ENCODE measurements at places on chromosomes 12 and 14.

DNA sequence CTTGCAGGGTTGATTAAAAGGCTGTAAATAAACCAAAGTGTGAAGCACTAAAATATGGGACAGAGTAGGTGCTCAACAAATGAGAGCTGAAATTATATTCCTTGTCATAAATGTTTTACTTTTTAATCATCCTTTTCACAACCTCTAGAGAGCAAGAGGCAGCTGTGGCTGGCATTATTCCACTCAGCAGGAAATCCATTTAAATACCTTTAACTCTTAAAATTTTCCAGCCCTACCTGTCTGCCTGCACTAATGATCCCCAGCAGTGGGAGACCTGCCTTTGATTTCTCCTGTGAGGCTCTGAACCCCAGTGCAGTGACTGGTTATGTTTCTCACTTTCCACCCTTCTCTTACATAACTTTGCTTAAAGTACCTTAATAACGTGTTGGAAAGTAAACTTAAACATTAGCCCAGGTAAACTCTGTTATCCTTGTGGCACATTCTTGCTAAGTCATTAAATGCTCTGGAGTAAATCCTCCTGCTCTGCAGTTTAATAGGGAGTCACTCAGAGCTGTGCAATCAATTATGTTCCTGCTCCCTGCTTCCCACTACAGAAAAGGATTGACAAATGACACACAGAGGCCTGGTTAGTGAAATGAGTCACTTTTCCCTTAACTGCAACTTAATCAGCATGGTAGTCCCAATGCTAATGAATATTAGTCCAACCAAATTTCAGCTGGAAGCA lies 755.7 kb upstream of the USP15 start:
- DNase-seq, result no peak

- DNase-seq, result no peak
Measured at GRCh38 chr12:82029936-82030335, 270.8 kb upstream of the PPFIA2 start.

DNA sequence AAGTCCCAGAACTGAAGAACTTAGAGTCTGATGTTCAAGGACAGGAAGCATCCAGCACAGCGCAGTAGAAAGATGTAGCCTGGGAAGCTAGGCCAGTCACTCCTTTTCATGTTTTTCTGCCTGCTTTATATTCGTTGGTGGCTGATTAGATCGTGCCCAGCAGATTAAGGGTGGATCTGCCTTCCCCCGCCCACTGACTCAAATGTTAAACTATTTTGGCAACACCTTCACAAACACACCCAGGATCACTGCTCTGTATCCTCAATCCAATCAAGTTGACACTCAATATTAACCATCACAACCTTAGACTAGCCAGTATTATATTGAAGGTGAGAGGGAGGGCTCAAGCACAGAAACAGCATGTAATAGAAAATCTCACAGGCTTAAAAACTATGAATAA lies 222.9 kb downstream of the C12orf50 start:
- no peak for DNase-seq

- no peak for DNase-seq
Measured at GRCh38 chr12:56601503-56601902, 28.6 kb downstream of the BAZ2A start.

DNA sequence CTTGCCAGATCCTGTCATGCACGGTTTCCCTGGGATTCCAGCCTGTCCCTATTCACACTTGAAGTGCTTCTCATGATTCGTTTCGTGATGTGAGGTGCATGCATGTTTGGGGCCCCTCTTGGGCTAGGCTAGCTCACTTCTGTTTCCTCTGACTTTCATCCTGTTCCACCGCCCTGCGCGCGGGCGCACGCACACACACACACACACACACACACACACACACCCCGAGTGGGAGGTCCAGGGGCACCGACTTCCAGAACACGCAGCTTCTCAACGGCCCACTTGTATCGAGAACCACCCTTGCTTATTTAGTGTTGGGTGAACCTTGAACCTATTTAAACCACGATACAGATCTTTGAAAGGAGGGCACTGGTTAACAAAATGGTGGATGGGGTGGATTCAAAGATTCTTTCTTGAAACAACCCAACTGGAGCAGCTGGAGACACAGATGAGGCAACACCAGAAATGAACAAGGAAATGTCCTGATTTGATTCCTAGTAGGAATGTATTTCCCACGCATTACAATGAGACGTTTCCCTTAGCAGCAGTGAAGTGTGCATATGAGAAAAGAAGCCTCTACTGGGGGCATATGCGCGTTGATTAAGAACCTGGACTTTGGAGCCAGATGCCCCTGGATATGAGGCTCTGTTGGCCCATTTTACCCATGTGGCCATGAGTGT lies 16.3 kb downstream of the ELK3 start:
- no peak for DNase-seq

- DNase-seq, result no peak
Measured at GRCh38 chr14:88901189-88901588, 76.7 kb downstream of the TTC8 start.

- no peak for DNase-seq
Measured at GRCh38 chr12:24356240-24356804, 406.9 kb upstream of the SOX5 start.

GRCh38 chr12:123532808-123533649 lies 490 bp downstream of the RILPL1 start:
- no peak for DNase-seq

- no peak for DNase-seq
Measured at GRCh38 chr12:130925666-130926015, 28.1 kb upstream of the ADGRD1 start.

- no peak for DNase-seq
Measured at GRCh38 chr12:95096852-95097251, 23.4 kb upstream of the NR2C1 start.

- DNase-seq, result no peak
Measured at GRCh38 chr12:11698729-11699128, 49.3 kb downstream of the ETV6 start.

GRCh38 chr12:103751600-103751999 lies 89.4 kb downstream of the NT5DC3 start:
- DNase-seq, result no peak

- DNase-seq, result no peak
Measured at GRCh38 chr12:31325524-31325875, 450 bp downstream of the SINHCAF start.

GRCh38 chr14:75306927-75307699 lies 28.5 kb downstream of the FOS start:
- DNase-seq, result no peak

GRCh38 chr12:116954710-116955381 lies 44.1 kb downstream of the FBXW8 start:
- no peak for DNase-seq

GRCh38 chr14:45381091-45381490 lies 128.1 kb upstream of the MIS18BP1 start:
- no peak for DNase-seq

DNA sequence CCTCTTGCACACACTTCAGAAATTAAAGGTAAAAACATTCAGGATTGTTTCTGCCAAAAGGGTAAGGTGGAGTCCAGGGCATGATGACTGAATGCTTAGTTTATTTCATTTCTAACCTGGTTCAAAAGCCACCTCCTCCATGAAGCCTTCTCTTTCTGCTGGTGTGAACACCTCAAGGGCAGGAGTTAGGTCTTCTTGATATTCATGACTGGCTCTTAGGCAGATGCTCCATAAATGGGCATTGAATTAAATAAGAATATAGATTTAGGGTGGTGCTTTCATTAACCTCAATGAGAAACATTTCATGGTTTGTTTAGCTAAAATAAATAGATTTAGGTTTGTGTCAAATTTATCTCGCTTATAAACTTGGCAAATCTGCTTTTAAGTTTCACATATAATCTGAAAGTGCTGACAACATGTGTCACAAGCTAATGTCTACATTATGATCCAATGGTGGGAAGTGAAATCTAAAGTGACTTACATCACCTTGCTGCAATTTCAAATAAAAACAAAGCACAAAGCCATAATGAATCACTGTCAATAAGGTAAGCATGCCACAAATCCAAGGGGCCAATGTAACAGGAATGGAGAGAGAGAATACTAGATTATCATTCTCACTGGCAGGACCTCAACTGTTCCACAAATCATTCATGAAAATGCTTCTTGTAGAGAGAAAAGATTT lies 72.7 kb upstream of the GRIP1 start:
- no peak for DNase-seq

GRCh38 chr14:44040561-44040960 lies 466.5 kb downstream of the FSCB start:
- no peak for DNase-seq

- no peak for DNase-seq
Measured at GRCh38 chr14:50741567-50741966, 73.5 kb upstream of the SAV1 start.

GRCh38 chr14:94771158-94771905 lies 1.4 kb upstream of the GSC start:
- DNase-seq, result no peak

DNA sequence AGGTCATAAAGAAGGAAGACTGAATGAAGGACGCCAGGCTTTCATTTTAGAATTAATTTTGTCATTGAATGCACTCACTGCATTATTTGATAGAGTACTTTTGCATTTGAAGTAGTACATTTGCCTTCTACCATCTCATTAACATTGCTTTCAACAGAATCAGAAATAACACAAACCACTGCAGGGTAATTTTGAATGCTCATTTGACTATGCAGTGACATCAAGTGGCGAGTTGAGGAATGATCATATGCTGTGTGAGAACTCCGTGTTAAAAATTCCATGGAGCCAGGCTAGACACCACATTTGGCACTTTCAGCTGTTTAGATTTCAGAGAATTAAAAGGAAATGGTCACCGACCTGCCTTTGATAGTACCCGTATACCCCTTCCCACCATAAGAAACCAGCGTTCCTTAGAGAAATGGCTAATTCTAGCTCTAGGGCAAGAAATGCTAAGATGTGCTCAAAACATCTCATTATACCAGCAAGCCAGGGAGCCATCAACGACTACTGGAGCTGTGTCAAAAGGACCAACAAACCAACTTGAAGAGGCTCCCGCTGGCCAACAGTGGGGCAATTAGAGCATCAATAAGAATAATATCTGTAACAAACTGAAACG lies 16.5 kb downstream of the HEBP1 start:
- no peak for DNase-seq

DNA sequence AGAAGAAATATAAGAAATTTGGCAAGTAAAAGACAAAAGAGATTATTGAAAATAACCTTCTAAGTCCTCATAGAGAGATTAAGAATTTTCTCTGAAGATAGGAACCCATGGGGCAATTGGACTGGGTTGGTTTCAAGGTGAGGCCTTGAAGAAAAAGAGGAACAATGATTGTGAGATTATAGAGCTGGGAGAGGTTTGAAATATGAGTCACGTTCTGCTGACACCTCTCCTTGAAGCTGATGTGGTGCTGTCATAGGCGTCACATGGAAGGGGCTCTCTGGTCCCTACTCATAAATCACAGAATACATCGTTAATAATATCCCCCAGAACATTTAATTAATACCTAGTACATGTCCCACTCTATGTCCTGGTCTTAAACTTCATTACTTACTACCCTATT lies 227.6 kb upstream of the PDE3A start:
- DNase-seq, result no peak

GRCh38 chr12:71645268-71645667 lies 18.4 kb downstream of the ZFC3H1 start:
- no peak for DNase-seq

DNA sequence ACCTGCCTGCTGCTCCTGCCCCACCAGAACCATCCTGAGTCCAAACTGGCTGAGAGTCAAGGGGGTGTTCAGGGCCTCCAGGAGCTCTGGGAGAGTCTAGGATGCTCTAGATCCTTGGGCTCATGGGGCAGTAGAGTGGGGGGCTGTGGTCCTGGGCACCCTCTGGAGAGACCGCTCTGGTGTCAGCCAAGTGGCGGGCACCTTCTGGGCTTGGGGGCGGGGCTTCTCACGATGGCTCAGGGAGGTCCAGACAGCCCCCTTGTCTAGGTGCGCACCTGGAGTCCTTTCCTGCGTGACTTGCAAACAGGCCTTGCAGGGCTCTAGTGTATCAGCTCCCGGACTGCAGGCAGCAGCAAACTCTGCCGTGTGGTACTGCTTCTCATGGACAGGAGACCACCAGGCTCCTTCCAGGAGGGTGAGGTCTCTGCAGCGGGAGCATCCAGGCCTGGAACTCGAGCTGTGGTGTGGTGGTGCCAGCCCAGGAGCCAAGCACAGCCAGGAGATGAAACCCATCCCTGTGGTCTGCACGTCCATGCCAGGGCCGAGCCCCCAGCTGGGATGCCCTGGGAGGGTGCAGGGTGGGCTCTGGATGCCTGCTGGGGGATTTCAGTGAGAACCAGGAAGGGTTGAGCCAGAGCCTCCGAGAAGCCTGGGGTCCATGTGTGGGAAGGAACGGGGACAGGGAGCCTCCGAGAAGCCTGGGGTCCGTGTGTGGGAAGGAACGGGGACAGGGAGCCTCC lies 15.0 kb downstream of the PACS2 start:
- no peak for DNase-seq

DNA sequence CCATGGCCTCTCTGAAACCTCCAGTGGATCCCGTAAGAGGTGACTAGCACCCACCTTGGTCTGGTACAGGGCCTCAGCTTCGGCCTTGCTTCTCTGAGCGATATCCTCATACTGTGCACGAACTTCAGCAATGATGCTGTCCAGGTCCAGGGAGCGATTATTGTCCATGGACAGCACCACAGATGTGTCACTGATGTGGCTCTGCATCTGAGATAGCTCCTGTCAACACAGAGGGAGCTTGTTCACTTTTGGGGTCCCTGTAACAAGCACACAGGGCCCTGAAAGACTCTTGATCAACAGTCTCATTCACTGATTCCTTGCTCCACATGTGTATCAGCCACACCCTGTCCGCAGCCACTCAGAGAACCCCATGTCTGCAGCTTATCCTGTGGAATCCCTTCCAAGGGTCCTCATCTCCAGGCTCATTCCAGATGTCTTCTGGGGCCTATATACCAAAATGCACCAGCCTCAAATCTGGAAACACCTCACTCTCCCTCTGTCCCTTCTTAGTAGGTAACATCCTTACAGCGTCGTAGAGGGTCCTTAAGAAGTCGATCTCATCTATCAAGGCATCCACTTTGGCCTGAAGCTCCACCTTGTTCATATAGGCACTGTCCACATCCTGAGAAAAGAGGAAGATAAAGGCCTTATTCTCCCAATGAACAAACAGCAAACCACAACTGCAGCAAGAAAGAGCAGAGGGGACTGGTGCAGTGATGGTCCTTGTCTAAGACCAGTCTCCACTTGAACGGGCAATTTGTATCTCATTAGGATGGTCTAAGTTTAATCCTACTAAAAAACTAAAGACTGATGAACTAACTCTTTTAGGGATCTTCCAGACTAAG lies 3.5 kb downstream of the KRT3 start:
- DNase-seq, result no peak

All from stimulated activated CD8-positive, alpha-beta memory T cell treated with anti-CD3 and anti-CD28 coated beads, Interleukin-15, amount 100 ng/mL, for 1 hour (primary cell).